ENCODE measurements at places on chromosomes 7 and 10.

- DNase-seq, result no peak
Measured at GRCh38 chr10:76558586-76558985, 1079.0 kb downstream of the KCNMA1 start.

DNA sequence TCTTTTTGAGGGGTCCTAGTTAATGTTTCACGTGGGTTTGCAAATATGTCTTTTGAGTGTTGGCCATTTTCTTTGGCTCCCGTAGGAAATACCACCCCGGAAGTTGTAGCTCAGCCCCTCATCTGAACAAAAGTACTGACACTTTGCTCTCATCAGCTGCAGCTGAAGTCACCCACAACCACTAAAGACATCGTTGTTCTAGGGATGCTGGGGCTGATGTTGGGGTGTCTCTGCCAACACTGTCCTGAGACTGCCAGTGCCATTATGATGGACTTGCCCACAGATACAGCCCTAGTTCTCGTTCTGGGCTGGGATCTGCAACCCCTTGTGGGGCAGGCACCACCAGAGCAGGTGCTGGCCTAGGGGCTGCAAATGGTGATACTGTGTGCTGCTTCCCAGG lies 82.6 kb upstream of the ARHGAP21 start:
- no peak for DNase-seq

DNA sequence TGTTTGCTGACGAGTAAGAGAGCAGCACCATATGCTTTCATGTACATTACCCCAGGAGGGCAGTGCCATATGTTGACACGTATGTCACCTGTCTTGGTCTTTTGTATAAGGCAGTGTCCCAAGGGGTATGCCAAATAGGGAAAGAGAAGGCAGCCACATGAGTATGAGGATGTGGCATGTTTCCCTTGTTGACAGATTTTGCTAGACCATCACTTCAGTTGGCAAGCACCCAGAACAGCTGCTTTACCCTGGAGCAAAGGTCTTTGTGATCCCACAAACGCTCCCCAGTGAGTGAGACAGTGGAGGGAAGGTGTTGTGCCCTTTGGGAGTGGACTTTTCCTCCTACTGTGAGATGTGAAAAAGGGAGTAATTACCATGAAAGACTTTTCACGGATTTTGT lies 350.1 kb downstream of the ETV1 start:
- DNase-seq, result no peak

DNA sequence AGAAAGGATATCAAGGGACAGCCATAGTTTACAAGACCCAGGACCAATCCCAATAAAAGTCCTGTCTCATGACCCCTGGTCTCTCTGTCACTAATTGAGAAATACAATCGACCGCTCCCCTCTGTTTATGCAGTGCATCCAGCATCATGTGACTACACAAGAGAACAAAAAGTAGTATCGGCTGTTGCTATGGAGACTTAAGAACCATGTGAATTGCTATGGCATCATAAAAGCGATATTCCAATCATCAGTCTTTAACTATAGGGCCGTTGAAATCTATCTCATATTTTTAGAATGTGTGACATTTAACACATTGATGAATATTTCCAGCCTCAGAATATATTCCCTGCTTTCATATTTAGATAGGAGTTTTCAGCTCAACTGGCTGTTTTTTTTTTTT lies 139.3 kb downstream of the FRMD4A start:
- no peak for DNase-seq

DNA sequence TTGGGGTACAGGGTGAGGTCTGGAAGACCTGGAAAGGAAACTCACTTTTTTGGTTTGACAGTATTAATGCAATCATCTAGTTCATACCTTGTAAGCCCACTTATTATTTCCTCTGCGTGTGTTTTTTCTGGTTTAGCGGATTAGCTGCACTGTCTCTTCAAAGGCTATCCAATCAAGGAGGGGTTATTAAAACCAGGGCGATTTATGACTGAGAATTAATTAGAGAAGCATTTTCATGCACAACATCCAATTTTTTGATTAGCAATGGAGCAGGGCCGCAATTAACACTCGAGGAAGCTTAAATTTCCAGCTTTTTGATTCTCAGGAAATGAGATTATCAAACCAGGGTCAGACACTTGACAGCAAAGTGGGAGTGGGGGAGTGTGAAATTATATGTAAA lies 248.9 kb downstream of the EXOC4 start:
- no peak for DNase-seq

- DNase-seq, result no peak
Measured at GRCh38 chr7:69277366-69277765, 320.9 kb upstream of the AUTS2 start.

- no peak for DNase-seq
Measured at GRCh38 chr7:50273870-50274269, 30.6 kb upstream of the IKZF1 start.

DNA sequence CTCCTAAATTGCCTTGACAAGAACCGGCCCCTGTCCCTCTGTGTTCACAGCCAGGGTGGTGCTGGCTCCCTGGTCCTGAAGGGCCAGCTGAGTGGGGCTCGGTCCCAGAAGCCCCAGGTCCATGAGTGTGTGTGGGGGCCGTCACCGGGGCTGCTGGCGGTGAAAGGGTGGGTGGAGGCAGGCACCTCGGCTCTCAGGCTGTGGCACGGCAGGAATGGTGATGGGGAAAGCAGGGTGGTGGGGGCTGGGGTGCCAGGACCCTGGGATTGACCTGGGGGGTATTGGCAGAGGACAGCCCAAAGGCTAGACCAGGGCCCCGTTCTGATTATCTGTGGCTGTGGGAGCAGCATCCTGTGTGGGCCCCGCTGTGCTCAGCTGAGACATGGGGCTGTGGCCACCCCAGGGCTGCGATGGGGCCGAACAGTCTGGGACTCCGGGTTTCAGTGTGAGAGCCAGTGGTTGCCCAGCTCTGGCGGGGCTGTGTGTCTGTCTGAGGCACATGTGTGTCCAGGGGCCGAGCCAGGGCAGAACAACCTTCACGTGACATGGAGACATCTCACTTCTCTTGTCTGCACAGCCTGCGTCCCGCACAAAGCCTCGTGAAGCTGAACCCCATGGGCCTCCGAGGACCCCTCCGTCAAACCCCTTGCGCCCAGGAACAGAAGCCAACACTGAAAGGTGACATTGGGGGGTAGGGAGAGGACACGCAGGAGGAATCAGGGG lies 144.2 kb downstream of the ELFN1 start:
- no peak for DNase-seq

GRCh38 chr10:13784067-13784466 lies 197.3 kb downstream of the PRPF18 start:
- no peak for DNase-seq

GRCh38 chr10:71345694-71346093 lies 26.6 kb downstream of the SLC29A3 start:
- DNase-seq, result no peak

- no peak for DNase-seq
Measured at GRCh38 chr7:157718303-157719007, 381.7 kb downstream of the DNAJB6 start.

DNA sequence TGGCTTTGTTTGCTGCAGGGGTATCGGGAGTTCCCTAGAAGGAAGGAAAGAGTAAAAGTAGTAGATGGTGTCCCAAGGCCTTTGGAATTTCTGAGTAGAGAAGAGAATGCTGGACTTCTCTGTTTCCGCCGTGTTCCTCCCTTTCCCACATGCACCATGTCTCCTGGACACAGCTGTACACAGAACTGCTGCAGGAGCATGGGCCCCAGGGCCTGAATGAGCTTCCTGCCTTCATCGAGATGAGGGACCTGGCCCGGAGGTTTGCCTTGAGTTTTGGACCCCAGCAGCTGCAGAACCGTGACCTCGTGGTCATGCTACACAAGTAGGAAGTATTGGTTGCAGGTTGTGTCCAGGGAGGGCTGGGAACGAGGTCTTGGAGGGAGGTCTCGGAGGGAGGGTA lies 15.3 kb upstream of the PVRIG start:
- DNase-seq, result no peak
